Fibroblast of the aortic adventitia (primary cell): ENCODE measurements at places on chromosomes 4 and X. TPM values are rescaled to one million over a fixed set of nuclear protein-coding genes. Genes with fewer than 3 reads are reported as not detected.

GABRB1 gene
- total RNA-seq, result 1.4 TPM in 1 of 2 replicates, not detected in the other

GRCh38 chr4:151417766-151418376 is 8.9 kb downstream of the FHIP1A start:
- DNase-seq, result no peak

CTAG1A gene
- total RNA-seq, result not detected in 2 replicates

GRCh38 chr4:54497947-54498346 is 159.8 kb upstream of the KIT start:
- DNase-seq, result no peak

XAGE1B gene
- total RNA-seq, result not detected in 2 replicates

DNA sequence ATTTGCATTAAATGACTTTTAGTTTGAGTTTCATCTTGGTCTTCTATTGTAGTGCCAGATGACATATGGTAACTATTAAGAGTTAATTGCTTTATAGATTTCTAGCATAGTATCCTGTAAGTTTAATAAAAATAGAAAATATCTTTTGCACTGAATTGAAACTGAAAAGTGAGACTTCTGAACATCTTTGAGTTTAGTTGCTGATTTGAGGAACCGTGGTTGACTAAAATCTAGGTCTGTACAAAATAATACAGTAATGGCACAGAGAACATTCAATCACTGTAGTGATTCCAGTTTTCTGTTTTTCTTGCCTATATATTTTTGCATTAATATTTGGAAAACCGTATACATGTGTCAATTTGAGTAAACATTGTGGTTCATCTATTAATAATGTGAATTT is 60.7 kb downstream of the SPATA4 start:
- no peak for DNase-seq

- DNase-seq, result peak; percentile 1
Observed at GRCh38 chrX:73262991-73263390, 48.3 kb upstream of the NAP1L2 start.

DNA sequence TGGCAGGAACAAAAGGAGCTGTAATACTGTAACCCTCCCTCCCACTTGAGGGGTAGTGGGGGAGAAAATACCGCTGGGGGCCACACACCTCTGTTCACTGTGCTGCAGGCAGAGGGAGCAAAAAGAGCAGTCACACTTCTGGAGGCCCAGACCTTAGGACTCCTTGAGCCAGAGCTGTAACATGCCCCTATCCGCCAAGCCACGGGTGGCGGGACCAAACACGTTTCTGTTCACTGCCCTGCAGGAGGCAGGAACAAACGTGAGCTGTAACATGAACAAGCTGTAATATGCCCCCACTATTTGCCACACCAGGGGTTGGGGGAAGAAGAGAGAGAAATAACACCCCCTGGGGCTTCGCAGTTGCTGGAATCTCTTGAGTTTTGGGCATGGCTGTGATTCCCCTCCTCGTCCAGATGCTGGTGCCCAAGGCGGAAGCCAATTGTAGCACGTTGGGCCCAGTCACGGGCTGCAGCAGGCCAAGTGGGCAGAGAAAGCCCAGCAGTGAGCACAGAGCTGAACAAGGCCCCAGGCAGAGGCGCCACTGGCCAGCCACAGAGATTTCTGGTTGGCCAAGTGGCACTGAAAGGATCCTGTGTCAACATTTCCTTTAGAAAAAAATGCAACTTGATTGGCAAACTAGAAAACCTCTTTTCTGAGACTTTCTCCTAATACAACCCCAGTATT is 509.7 kb downstream of the INPP4B start:
- no peak for DNase-seq

VCX2 gene
- not detected in 2 replicates for total RNA-seq

DNA sequence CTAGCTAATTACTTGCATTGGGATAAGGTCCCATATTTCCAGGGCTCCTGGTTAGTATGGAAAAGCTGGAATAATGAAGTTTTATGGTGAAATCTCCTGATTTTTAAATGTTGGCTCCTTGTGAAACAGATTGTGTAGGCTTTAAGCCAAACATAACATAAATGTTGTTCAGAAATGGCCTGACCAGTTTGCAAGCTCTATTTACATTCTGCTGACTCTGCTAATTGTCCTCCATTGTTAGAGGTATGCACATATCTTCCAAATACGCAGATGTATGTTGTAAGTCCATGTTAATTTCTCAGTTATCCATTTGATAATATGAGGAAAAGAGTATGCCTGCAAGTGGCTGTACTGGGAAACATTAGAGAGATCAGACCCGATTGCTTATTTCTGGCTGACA is 11.9 kb upstream of the WDR17 start:
- DNase-seq, result no peak
